ENCODE measurements at places on chromosomes 4 and X.

DNA sequence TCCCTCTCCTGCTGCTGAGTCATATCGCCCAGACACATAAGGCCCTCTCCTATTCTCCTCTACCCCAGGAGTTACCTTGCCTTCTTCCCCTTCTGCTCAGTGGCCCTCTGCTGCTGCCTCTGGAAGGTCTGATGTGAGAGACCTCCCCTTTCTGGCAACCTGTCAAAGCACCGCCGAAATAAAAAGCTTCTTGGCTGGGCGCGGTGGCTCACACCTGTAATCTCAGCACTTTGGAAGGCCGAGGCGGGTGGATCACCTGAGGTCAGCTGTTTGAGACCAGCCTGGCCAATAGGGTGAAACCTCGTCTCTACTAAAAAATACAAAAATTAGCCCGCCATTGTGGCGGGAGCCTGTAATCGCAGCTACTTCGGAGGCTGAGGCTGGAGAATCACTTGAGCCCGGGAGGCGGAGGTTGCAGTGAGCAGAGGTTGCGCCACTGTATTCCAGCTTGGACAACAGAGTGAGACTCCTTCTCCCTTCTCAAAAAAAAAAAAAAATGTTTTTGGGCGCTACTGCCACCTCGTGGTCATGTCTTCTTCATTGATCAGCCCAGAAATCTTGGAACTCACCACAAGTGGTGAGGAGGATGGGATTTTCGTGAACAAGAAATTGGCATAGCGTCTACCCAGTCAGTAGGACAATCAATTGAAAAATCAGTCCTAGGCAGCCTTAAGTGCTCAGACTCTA, 8.6 kb upstream of the ZXDA start:
- DNase-seq: no peak

- DNase-seq: no peak
Observed at GRCh38 chr4:154691229-154691628, 52.6 kb upstream of the LRAT start.

DNA sequence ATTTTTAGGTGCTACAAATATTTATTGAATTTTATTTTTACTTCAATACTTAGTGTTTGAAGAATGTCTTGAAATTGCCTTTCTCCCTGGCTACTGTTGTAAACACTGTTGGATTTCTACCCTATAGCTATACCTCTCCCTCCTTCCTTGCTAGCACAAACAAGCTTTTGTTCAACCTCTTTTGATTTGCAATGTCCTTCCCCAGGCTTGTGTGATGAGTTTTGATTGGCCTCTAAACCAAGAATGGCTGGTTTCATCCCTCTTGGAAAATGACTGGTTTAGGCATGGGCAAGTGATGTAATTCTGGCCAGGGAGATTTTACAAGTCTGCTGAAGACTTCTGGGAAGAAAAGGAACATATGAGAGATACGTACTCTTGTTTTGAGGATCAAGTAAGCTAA, 25.3 kb upstream of the SLITRK2 start:
- DNase-seq: no peak

GRCh38 chr4:74546057-74546456, 101.1 kb downstream of the AREG start:
- DNase-seq: no peak

- no peak for DNase-seq
Observed at GRCh38 chrX:8849945-8850344, 48.8 kb upstream of the FAM9A start.

GRCh38 chrX:112642349-112642748, 37.4 kb downstream of the LHFPL1 start:
- peak; percentile 38 for DNase-seq

Measured in NCI-H1105 (cell line).